Left cardiac atrium (tissue), 4 donors: ENCODE measurements at places on chromosomes 12 and 14. TPM values are rescaled to one million over a fixed set of nuclear protein-coding genes. Genes with fewer than 3 reads are reported as not detected.

PYGL gene
- total RNA-seq = 30.2 TPM

DNA sequence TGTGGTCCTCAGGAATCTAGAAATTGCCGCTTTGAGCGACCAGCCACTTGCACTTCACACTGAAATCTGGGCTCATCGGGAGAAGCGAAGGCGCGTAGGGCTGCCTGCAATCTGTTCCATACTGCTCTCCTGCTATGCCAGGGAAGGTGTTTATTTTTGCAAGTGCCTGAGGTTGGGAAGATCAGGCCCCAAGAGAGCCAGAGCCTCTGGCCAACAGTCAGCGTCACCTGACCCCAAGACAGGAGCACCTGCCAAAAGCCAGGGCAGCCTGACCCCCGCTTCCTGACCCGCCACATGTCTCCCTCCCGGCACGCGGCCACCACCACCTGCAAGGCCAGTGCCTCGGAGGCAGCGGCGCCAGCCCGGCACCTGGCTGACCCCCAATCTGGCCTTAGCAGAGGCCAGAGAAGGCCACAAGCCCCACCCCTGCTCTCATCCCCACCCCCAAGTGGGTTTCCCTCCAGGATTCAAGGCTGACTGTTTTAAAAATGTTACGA, 94.4 kb downstream of the CHGA start:
- DNase-seq = no peak

DNA sequence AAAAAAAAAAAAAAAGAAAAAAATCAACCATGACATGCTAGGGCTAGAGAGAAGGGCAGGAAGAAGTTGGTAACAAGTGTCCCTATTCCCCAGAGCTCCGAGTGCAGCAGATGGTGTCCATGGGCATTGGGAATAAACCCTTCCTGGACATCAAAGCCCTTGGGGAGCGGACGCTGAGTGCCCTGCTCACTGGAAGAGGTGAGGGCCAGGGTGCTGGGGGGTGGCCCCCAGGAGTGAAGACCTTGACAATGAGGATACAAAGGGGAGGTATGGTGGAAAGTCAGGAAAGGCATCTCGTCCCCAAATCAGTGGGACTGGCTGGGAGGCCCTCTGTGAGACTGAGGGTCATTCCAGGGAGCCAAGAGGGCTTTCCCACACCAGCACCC, 11.6 kb downstream of the ZNF219 start:
- DNase-seq = no peak

GRCh38 chr14:56292970-56293369, 174.8 kb downstream of the PELI2 start:
- no peak for DNase-seq

- no peak for DNase-seq
Observed at GRCh38 chr14:101819251-101819990, 57.9 kb downstream of the PPP2R5C start.
